ENCODE measurements at places on chromosomes 7 and 10.

- DNase-seq: no peak
Measured at GRCh38 chr10:54843085-54843646, 42.1 kb upstream of the PCDH15 start.

DNA sequence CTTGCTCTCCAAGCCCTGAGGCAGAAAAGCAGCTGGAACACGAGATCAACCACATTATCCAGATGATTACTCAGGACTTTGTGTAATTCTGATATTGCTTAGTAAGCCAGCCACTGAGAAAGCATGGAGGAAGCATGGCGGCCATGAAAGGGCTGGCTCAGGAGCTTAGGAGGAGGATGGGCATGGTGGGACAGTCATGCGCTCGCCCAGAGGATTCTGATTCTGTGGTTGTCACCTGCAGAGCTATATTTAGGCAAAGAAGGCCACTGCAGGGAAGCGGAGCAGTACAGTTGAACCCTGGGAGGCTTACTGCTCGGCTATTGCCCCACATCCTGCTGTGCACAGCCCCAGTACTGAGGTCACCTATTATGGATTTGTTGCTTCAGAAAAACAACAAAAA lies 128.8 kb upstream of the DNAJB12 start:
- DNase-seq: no peak

- DNase-seq: no peak
Measured at GRCh38 chr7:95427914-95428516, 6.8 kb downstream of the PON2 start.

GRCh38 chr10:130498042-130498441 lies 361.9 kb downstream of the GLRX3 start:
- no peak for DNase-seq

DNA sequence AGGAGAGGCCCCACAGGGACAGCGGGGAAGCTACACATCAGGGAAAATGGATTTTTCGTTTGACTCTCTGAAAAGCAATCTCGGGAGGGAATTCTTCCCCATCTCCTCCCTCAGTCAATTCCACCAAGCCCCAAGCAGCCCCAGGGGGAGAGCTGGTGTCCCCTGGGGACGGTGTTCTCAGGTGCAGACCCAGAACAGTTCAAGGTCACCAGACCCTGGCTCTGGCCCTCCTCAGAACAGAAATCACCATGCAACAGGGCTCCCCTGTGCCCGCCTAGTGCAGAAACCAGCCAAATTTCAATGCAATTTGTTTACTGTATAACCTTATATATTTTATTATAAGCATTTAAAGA lies 34.1 kb downstream of the GSDME start:
- DNase-seq: no peak

GRCh38 chr10:128421371-128422160 lies 295.3 kb upstream of the MKI67 start:
- DNase-seq: no peak

DNA sequence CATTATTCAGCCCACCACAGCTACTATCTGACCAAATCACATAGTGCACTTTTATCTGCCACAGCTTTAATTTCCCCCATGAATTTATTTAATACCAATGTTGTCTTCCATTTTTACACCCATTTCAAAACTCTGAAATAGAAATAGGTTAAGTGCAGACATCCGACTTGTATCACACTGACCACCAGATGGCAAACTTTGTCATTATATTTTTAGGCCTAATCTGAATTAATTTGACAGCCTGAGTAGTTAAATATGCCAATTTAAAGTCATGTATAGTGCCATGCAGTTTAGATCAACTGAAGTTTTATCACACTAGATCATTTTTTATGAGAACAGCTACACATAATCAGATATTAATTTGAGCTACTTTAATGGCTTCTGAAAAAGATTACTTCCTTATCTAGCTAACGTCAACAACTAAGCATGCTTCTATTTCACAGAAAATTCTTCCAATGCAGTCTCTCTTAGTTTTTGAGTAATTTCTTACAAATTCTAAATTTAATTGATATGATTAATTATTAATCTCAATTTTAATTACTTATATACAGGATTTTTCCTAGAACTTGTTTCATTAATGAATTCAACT lies 566.4 kb downstream of the GFRA1 start:
- no peak for DNase-seq

GRCh38 chr10:71075759-71076472 lies 136.5 kb upstream of the UNC5B start:
- DNase-seq: no peak

GRCh38 chr10:71075086-71075758 lies 137.1 kb upstream of the UNC5B start:
- DNase-seq: no peak

DNA sequence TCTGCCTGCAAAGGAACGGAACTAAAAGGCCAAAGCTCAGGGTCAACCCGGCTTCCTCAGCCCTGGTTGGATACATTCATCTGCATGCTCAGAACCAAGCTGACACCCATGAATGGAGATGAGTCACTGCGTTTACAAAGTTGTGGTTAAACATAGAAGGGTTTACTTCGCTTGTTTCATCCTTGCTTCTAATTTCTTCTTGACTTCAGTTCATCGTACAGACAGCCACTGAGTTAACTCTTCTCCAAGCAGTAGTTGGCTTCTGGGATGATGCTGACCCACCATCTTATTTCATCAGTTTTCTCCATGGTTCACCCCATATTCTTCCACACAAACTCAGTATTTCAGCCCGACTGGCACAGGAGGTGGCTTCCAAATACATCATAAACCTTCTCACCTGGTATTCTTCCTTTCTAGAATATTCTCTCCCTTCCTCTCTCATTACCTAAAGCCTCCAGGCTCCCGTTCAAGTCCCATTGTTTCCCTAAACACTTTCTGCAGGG lies 166.3 kb upstream of the RNF32 start:
- DNase-seq: no peak

DNA sequence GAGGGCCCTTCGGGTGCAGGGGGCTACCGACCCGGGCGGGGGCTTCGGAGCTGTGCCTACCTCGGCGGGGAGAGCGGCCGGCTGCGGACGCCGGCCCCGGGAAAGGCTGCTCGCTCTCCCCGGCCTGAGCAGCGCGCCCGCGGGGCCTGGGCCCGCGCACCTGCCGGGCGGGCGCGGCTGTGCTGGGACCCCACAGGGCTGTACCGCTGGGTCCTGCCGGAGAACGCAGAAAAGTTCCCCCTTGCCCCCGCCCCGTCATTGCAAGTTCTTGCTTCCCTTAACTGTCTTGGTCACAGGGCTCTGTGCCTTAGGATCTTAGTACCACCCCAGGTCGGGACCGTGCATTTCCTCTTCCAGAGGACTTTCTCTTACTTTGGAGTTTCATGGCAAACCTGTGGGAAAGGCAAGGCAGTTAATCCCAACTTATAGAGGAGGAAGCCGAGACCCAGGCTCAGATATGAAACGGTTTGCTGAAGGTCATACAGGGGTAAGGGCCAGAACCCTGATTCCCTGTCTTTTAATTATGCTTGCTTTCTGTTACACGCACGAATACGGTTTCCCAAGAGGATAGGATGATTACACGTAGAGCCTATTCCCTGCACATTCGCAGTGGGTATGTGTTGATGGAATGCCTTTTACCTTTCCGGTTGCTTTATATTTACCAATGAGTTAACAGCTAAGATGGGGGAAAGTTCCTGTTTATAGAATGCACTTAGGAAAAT lies 652 bp downstream of the PCGF5 start:
- DNase-seq: peak; percentile 10

GRCh38 chr7:757741-758163 lies 30.7 kb upstream of the PRKAR1B start:
- no peak for DNase-seq

DNA sequence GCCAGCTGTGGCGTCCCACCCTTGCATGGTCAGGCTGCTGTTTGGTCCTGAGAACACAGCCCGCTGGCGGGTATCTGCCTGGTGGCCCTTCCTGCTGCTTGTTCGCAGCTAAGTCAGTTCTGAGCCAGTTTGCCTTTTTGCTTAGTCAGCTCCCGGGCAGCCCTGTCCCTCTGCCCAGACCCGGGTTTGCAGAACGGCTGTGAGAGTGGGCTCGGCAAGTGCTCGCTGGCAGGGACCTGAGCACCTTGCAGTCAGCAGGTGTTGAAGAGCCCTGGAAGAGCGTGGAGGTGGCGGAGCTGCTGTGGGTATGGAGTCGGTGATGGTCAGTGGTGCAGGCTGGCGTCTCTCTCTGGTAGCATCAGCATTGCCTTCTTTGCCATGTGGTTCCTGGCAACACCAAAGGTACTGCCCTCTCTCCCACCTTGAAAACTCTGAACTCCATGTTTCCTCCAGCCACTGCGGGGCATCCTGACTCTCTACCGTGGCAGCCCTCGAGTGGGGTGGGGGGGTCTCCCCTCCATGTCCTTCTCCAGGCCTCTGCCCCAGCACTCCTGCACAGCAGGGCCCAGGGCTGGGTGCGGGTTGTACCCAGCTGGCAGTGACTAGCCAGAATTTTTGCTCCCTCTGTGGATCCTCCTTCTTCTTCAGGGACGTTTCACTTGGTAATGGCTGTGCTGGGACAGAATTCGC lies 4.6 kb downstream of the INPP5A start:
- no peak for DNase-seq

DNA sequence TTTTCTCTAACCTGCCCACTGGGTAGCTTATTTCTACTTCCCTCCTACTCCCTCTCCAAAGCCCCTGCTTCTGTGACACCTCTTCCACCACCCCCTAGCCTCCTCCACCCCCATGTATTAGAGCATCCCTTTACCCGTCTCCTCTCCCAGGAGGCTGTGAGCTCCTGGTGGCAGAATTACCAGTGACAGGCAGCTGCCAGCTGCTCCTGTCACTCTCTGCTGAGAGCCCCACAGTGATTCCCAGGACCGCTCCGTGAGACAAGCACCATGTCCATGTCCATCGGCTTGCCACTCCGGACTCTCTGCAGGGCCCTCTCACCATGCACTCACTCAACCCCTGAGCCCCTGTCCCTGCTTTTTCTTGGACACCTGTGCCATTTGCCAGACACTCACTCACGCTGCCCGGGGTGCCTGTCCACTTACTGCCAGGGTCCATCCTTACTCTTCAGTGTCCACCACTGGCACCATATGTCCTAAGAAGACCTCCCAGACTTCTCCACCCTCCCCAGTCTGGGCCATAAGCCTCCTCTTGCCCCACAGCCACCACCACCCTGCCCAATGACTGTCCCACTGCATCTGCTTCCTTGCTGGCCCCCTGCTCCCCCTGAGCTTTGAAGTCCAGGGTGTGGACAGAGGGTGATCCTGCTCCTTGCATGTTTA lies 9.8 kb downstream of the WDFY4 start:
- DNase-seq: no peak

Measured in stimulated activated CD4-positive, alpha-beta T cell treated with anti-CD3 and anti-CD28 coated beads, Interleukin-12 subunit alpha, Interleukin-12 subunit beta, amount 100 ng/mL, for 4 hours (primary cell).